ENCODE measurements at places on chromosomes 7 and 10.

- DNase-seq, result no peak
Measured at GRCh38 chr10:125795128-125795527, 19.5 kb upstream of the MMP21 start.

DNA sequence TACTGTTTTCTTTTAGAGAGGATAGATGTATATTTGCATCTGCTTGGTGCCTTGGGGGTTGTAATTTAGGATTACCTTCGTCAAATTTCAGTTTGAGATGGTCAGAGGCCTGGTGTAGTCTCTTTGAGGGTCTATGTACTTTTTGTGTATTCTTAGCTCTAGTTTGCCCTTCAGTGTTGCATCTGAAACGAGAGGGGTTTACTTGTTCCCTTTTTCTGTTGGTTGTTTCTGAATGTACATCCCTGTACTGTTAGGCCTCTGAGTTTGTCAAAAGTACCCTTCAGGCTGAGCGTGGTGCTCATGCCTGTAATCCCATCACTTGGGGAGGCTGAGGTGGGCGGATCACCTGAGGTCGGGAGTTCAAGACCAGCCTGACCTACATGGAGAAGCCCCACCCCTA lies 60.0 kb downstream of the MLLT10 start:
- no peak for DNase-seq

DNA sequence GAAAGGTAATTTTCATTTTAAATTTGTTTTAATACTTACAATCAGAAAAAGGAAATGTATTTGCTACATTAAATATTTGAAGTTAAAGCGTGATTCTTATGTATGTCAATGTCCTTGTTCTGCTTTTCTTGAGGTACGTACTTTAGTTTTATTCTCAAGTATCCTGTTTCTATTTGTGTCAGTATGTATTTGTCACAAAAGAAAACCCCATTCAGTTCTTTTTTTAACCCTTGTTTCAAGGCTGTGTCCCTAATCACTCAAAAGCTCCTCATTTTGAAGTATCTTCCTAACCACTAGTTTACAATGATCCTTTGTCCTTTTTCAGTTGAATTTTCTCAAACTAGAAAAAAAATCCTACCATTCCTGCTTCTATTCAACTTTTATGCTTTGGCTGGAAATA lies 25.2 kb downstream of the NHLRC2 start:
- no peak for DNase-seq

- DNase-seq, result no peak
Measured at GRCh38 chr10:76643511-76643911, 994.1 kb downstream of the KCNMA1 start.

DNA sequence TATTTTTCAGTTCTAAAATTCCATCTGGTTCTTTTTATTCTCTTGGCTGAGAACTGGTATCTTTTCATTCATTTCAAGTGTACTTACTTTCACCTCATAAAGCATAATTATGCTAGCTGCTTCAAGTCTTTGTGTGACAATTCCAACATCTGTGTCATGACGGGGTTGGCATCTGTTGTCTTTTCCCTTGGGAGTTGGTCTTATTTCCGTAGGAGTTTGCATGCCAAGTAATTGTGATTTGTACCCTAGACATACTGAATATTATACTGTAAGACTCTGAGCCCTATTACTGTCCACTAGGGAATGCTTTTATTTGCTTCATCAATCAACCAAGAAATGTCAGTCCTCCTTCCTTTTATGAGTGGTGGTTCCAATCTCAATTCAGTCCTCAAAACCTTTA lies 24.6 kb upstream of the HUS1 start:
- no peak for DNase-seq

DNA sequence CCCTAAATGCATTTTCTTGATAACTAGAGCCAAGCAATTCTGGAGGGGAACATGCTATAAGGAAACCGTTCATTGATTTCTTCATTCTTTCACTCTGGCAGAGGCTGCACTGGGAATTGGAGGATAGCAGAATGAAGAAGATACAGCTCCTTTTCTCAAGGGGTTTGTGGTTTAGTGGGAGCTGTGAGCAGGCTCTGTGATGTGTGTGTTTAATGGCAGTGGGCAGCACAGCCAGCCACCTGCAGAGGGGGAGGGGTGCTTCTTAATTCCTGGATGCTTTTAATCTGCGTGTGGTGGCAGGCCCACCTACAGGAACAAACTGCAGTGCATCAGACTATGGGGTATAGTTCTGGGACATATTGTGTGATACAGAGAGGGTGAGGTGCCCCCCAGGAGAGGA lies 31.9 kb downstream of the RPS24 start:
- DNase-seq, result no peak

GRCh38 chr7:34104115-34104514 lies 198.8 kb downstream of the BMPER start:
- no peak for DNase-seq
